Endodermal cell (in vitro differentiated cells): ENCODE measurements at places on chromosomes 3 and 15. TPM values are rescaled to one million over a fixed set of nuclear protein-coding genes. Genes with fewer than 3 reads are reported as not detected.

The SNRK gene
- total RNA-seq = 8.4 to 23.5 TPM (median 19.4 TPM) in 3 replicates

The KCNMB2 gene
- not detected in 3 replicates for total RNA-seq

The ARHGEF26 gene
- 9.3 and 10.1 TPM in 2 replicates for total RNA-seq

The RFX7 gene
- total RNA-seq = 24.5 and 25.3 TPM in 2 replicates

The SCN11A gene
- 0.63 and 0.81 TPM in 2 replicates for total RNA-seq

The TRIM69 gene
- 8.8 to 13.6 TPM (median 13.1 TPM) in 3 replicates for total RNA-seq

The WDR72 gene
- total RNA-seq = 12.2 and 13.0 TPM in 2 replicates

The NDN gene
- total RNA-seq = 40.3 and 42.5 TPM in 2 replicates

The MME gene
- total RNA-seq = 30.2 to 66.6 TPM (median 37.4 TPM) in 3 replicates

The SLC22A14 gene
- not detected in 2 replicates for total RNA-seq

The ASB14 gene
- total RNA-seq = not detected in 3 replicates

The BTLA gene
- total RNA-seq = not detected in 3 replicates

The TMEM266 gene
- 1.8 TPM in 2 replicates for total RNA-seq

The KBTBD13 gene
- total RNA-seq = not detected in 3 replicates

The TLR9 gene
- total RNA-seq = 0.11 TPM in 1 of 2 replicates, not detected in the other

The PARP15 gene
- 0.21 to 0.44 TPM (median 0.29 TPM) in 3 replicates for total RNA-seq

The CLCN2 gene
- 31.6 and 32.4 TPM in 2 replicates for total RNA-seq

The IGDCC3 gene
- total RNA-seq = 13.4 and 13.5 TPM in 2 replicates

The GP5 gene
- total RNA-seq = 0.09 to 0.13 TPM in 2 of 3 replicates, not detected in the other

The GPR15 gene
- not detected in 2 replicates for total RNA-seq

The TRA2B gene
- 230 and 231 TPM in 2 replicates for total RNA-seq
